ENCODE measurements at places on chromosomes 3 and 15.

- DNase-seq, result no peak
Measured at GRCh38 chr3:188557235-188557634, 403.3 kb downstream of the LPP start.

- no peak for DNase-seq
Measured at GRCh38 chr3:45330510-45331295, 57.7 kb upstream of the LARS2 start.

DNA sequence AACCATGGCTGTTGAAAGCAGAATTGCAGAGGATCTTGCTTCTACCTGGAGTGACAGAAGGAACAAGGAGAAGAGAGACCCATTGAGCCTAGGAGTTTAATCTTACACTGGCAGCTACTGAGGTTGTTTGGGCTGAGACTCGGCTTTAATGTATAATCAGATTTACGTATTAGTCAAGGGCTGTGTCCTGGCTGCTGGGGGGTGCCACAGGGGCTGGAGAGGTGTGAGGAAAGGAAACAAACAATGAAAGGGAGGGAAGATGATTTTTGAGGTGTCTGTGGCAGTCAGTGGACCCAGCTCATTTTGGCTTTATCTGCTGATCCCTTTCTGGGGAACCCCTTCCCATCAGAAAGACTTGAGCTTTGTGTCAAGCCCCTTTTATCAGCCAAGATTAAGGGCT is 95.7 kb downstream of the PRICKLE2 start:
- no peak for DNase-seq

DNA sequence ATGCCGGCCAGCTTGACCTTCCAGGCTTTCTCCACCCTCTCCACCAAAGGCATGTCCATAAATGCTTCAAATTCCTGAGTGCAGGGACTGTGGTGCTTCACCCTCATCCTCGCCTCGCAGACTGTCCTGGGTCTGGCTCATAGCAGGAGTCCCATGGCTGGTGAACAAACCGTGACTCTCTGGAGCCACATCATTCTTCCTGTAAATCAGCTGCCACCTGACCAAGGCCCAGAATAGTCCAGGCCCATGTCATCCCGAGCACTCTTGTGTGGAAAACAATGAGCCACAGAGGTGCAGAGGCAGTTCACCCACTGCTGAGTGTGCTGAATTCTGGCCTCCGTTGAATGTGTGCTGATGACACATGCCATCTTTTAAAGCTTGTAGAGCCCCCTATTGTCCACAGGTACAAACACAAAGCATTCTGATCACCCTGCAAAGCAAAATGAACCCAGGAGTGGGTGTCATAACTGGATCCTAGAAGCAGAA is 68.6 kb downstream of the ABHD5 start:
- peak; percentile 37 for DNase-seq

DNA sequence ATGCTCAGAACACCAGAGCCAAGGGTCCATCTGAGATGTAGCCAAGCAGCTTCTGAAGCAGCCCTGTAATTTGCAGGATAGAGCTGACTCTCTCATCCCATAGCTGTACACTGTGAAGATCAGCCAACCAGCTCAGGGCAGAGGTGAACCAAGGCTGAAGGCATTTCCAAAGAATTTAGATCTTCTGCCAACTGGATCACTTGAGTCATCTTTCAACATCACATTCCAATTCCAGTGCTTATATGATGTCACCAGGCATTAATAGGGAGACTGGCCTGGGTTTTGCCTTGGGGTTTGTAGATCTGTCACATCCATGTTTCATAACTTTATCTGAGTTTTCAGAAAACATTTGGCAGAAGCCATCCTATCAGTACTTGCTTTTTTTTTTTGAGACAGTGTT is 98.2 kb downstream of the NR2F2 start:
- DNase-seq, result no peak

DNA sequence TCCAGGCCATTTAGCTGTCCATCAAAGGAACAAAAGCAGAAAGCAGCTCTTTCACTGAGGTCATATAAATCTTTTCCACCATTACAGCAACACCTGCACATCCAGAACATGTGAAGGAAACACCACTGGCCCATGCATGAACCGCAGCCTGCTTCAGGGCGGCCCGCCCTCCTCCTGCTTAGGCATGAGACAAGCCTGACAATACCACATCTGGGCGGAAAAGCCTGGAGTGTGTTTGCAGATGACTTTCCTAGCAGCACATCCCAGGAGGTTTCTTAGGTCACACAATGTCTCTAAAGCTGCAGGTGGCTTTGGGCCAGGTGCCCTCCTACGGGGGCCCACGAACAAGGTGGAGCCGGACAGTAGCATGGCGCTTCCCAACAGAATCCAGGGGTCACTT is 19.6 kb downstream of the CYFIP1 start:
- no peak for DNase-seq

DNA sequence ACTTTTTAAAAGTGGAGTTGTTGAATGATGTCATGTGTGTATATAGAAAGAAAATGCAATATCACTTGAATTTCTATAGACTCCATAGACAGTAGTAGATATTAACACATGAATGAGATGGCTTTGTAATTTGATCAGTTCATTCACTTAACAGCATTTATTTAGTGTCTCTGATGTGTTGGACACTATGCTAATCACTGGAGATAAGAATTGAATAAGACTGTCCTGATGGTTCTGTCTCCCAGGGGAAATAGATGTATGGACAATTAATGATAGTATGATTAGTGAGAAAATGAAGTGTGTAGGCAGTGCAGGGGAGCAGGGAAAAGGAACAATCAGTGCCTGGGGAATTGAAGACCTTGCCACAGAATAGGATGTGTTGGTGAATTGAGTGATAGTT is 72.9 kb downstream of the RIOX2 start:
- DNase-seq, result no peak

GRCh38 chr3:53503195-53503594 is 8.8 kb downstream of the CACNA1D start:
- DNase-seq, result no peak

DNA sequence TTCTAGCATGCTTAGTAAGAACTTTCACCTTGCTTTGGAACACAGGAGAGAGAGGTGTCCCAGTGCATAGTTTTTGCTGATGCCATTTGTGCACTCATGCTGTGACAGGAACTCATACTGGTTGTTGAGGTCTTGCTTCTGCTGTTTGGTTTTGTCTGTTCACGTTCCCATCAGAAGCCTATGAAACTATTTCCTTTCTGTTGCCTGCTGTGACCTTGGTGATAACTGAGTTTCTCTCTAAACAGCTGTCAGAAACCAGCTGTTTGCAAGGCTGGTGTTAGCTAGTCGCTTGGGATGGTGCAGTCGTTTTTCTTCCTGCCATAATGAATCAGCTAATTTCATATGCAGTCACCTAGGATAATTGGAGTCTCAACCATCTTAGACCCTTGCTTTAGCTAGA is 724.1 kb downstream of the GRM7 start:
- no peak for DNase-seq

- no peak for DNase-seq
Measured at GRCh38 chr3:110656394-110657025, 415.1 kb upstream of the NECTIN3 start.

GRCh38 chr3:71129611-71130431 is 453.7 kb downstream of the FOXP1 start:
- DNase-seq, result no peak

DNA sequence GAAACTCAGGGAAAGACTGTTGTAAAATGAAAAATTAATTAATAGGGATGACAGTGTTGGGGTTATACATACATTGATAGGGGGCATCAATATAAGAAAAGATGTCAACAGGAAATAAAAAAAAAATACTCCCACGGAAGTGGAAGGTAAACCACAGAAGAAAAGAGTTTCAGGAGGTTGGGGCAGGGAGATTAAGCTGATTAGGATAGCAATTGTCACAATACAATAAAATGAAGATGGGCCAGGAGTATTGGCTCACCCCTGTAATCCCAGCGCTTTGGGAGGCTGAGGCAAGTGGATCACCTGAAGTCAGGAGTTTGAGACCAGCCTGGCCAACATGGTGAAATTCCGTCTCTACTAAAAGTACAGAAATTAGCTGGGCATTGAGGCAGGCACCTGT is 536.1 kb downstream of the AGBL1 start:
- DNase-seq, result no peak

DNA sequence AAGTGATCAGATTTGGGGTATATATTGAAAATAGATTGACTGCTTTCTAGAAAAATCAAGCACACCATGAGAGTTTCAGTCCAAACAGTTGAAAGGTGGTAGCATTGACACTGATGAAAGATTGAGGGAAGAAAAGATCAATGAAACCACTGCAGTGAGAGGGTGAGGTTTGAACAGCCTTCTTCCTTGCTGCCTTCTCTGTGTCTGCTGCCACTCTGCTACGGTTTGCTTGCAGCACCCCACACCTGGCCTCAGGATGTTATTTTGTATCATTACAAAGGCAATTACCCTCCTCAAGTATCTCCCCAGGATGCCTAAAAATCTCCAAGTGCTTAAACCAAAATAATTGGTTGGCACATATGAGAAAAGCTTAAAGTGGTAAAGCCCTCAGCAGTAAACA is 683.6 kb upstream of the ARPP21 start:
- no peak for DNase-seq

DNA sequence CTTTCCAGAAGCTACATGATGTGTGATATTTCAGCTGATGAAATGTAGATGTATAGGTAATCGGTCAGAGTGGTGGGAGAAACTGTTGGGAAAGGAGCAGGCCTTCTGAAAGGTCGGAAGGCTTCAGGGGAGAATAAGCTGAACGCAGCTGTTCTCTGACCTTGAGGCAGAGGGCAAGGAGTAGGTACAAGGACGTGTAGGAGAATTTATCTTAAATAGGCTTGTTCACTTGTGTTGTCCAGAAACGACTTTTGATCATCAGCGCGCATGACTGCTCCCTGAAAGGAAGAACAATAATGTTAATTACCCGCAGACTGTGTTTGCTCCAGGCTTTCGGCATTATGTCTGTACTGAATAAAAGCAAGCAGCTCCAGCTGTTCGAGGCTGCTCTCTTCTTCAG is 39.6 kb downstream of the GPR160 start:
- no peak for DNase-seq
